ENCODE measurements at places on chromosomes 5 and 9.

- DNase-seq = no peak
Observed at GRCh38 chr5:154002093-154002492, 36.6 kb downstream of the FAM114A2 start.

DNA sequence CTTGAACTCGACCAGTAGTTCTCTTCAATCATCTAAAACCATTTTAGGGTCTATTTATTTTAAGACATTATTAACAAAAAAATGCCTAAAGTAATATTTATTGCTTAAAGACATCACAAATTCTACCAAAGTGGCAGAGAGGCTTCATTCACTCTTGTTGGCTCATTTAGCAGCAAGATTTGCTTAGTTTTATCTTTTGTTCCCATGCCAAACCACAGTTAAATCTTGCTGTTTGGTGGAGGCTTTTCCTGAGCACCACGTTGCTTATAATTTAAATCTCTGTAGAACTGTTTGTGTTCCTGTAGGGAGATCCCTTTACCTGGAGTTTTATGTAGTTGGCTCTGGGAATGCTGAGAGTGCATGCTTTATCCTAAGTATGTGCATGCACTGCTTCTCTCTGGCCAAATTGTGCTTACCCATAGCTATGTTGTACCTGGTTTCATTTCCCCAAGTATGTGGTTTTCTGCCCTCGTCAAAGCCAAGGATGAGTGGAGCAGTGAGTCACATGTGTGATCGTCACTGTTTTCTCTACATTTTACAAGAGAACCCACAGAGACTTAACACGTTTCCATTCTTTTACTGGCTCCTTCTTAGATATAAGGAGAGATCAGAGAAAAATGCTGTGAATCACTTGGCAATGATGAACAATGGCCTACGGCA lies 42.1 kb upstream of the MAST4 start:
- peak; percentile 77 for DNase-seq

DNA sequence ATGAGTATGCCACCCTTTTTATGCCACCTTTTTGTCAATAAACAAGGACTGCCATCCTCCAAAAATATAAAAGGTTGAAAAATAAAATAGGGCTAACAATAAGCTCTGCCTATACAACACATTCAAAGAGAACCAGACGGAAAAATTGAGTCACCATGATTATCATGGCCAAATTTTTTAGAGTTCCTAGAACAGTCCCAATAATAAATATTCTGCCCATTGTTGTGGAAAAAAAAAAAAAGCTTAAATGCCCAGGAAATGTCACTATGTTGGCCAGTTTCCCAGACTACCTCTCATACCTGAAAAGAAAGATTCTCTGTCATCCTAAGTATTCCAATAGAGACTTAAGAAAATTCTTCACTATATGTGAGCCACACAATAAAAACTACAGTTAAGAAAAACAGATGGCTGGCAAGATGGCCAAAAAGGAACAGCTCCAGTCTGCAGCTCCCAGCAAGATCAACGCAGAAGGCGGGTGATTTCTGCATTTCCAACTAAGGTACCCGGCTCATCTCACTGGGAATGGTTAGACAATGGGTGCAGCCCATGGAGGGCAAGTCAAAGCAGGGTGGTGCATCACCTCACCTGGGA lies 149.0 kb downstream of the TMEM161B start:
- DNase-seq = no peak

DNA sequence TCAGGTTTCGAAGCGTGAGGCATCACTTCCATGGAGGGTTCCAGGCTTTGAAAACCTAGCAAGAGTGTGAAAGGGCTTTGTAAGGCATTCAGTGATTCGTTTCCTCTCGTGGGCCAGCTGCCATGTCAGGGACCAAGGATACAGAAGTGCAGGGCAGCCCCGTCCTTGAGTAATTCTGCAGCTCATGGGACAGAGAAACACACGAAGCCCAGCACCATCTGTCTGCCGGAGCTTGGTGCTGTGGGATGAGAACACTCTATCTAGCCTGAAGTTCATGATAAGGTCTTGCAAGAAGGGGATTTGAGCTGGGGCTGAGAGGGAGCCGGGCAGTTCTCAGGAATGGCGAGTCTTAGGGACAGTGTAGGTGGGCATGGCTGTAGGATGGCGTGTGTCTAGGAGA lies 55.8 kb downstream of the ANKRD33B start:
- DNase-seq = no peak

DNA sequence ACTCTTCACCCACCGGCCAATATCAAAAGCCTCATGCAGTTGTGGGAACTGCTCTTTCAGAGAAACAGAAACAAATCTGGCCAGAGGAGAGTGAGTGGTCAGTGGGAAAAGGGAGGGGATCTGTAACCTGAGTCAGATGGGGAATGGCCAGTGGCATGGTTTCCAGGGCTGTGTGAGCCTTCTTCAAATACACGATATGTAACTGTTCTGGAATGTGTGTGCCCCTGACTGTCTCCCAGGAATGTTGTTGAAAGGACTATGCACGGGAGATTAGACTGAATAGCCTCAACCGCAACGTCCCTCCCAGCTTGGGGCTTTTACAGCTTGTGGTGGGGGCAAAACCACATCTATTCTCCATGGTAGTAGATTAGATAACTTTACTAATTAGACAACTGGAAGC lies 60.8 kb downstream of the SH3TC2 start:
- DNase-seq = peak; percentile 58

- no peak for DNase-seq
Observed at GRCh38 chr5:158080112-158080511, 221.2 kb upstream of the CLINT1 start.

DNA sequence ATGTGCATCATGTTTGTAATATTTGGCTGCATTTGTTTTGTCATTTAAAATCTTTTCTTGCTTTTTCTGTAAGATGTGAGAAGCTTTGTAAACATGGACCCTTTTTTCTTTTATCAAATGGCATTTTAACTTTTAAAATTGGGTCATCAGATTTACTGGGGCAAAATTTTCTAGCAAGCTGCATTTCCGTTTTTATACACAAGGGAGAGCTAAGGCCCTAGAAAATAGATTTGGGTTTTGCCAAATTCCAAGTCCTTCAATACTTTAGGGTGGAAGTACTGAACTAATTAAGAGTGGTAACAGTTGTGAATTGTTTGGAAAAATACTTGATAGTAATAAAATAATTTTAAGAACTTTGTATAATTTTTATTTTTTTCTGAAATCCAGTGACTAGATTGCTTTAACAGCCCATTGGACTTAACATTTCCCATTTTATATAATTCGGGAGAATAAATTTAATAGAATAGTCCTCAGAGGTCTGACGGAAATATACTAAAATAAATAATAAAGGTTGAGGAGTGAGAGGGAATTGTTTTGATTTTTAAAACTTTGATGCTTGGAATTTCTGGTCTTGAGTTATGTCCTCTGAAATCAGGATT lies 117.4 kb downstream of the SMARCA2 start:
- peak; percentile 34 for DNase-seq

DNA sequence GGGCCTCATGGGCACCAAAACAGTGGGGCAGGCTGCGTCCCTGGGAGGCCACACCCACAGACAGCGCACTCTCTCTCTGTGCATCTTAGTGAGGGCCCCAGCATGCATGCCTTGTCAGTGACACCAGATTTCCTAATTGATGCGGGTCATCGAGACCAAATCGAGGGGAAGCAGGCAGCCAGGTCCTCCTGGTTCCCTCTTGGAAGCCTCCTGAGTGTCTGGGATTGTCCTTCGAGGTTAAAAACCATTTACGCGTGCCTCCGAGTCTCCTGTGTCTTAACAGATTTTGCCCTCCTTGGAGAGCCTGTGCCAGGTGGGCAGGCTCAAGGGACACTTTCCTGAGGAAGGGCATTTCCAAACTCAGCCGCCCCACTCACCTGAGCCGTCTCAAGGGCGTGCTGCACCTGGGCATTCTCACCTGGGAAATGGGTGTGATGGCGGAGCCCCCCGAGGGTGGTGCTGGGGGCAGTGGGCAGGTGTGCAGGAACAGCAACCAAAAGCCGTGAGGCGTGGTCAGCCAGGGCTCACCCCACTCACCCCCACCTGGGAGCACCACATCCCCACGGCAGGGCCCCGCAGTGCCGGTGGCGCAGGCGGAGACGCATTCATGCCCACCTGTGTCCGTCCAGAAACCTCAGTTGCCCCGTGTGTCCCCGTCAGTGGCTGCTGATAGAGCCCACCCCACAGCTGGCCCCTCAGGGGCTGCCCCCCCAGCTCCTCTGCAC lies 2.7 kb downstream of the SLC6A19 start:
- DNase-seq = no peak

DNA sequence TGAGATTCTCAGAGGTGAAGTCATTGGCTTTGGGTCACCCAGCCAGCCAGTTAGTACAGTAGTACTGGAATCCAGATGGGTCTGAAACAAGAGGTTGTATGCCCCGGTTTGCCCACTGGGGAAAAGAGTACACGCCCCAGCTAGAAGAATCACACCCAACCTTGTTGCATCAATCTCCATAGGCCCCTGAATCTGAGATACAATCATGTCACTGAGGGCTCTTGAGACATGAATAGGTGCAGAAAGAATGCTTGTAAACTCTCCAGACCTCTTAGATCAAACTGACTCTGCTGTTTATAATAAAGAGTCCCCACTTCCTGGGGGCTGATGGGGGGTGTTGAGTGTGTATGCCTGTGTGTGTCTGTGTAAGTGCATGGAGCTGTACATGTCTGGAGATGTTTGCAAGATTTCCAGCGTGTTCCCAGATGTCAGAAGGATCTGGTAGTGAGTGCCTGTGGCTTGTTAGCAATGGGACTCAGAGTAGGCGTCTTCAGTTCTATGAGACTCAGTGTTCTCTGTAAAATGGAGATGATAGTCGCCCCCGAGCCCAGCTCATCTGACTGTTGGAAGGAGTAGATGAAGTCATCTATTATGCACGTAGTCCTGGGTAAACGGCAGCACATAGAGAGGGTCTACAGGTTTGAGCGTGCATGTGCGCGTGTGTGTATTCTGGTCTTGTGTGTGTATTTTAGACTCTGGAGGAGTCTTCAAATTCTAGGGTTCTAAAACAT lies 48.2 kb downstream of the COL27A1 start:
- DNase-seq = no peak

- DNase-seq = no peak
Observed at GRCh38 chr5:131932235-131932634, 13.2 kb downstream of the MEIKIN start.

GRCh38 chr5:96687080-96687479 lies 24.9 kb downstream of the CAST start:
- no peak for DNase-seq

GRCh38 chr5:102762562-102763227 lies 7.6 kb downstream of the PAM start:
- no peak for DNase-seq

- DNase-seq = no peak
Observed at GRCh38 chr9:134670042-134670525, 28.5 kb downstream of the COL5A1 start.

- DNase-seq = no peak
Observed at GRCh38 chr9:15529566-15530324, 19.0 kb upstream of the PSIP1 start.

- no peak for DNase-seq
Observed at GRCh38 chr5:132439521-132440089, 51.0 kb downstream of the IRF1 start.

GRCh38 chr9:106846857-106847256 lies 16.1 kb upstream of the ZNF462 start:
- no peak for DNase-seq

DNA sequence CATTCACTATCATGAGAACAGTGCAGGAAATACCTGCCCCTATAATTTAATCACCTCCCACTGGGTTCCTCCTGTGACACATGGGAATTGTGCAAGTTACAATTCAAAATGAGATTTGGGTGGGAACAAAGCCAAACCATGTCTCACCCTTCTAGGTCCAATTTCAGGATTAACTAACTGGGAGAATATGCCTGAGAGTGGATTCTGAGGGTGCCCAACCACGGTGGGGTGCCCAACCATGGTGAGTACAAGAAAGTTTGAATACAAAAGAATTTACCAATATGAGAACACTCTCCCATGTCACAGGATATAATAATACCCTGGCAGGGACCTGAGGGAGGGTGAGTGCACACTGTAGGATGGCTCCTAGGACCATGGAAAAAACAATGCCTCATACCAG lies 17.2 kb upstream of the GDA start:
- no peak for DNase-seq

GRCh38 chr9:88197016-88197415 lies 58.7 kb upstream of the SPATA31C2 start:
- no peak for DNase-seq

DNA sequence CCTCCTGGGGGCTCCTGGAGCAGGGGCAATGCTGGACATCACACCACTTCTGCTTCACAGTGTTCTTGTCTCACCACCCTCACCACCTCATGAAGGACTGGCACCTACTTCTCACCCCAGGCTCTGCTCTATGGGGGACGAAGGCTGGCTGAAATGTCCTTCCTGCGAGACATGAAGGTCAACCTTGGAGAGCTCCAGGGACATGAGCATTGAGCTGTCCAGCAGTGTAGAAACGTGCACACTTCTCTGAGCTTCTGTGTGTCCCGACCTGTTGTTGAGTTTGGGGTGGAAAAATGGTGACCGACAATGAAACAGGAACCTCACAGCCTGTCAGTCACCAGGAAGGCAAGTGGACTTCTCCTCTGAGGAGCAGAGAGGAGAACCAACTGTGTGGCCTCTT lies 68.6 kb upstream of the ADAMTS16 start:
- no peak for DNase-seq

- no peak for DNase-seq
Observed at GRCh38 chr9:126452106-126452505, 125.5 kb downstream of the MVB12B start.

DNA sequence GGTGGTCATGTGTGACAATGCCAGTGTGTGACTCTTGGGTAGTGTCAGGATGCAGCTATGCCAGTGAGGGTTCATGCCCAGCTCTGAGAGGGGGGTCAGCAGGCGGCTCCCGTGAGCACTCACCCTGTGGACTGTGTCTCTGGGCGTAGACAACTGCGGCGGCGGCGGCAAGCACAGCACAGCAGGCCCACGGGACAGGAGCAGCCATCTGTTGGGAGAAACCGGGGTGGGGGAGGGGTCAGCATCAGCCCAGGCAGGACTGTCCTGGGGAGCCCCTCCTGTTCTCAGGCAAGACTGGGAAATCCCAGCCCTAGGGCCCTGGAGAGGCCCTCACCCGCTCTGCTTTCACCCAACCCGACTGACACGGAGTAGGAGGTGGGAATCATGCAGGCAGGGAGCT lies 20.8 kb downstream of the CNTFR start:
- DNase-seq = no peak

DNA sequence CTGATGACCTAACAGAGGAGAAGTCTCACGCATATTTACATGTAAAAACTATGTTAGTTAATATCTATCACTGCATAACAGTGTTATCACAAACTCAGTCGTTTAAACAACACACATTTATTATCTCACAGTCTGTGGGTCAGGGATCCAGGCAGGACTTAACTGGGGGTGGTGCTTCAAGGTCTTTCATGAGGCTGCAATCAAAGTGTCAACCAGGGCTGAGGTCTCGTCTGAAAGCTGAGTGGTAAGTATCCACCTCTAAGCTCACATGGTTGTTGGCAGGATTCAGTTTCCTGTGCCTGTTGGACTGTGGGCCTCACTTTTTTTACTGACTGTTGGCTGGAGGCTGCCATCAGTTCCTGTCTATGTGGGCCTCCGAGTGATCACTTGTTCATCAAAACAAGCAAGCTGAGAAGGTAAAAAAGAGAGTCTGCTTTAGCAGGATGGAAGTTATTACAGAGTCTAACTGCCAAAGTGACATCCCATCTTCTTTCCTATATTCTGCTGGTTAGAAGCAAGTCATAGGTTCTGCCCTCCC lies 188.6 kb downstream of the CARTPT start:
- DNase-seq = no peak

All from OCI-M1 (cell line).